ENCODE measurements at places on chromosomes 6 and 20. TPM values are rescaled to one million over a fixed set of nuclear protein-coding genes. Genes with fewer than 3 reads are reported as not detected.
A peak's percentile ranks its signal among the peaks of the same experiment; 100 is the strongest.

WFDC13 gene
- total RNA-seq: not detected

ERVFRD-1 gene
- not detected for total RNA-seq

TXLNB gene
- 135 TPM for total RNA-seq

DNA sequence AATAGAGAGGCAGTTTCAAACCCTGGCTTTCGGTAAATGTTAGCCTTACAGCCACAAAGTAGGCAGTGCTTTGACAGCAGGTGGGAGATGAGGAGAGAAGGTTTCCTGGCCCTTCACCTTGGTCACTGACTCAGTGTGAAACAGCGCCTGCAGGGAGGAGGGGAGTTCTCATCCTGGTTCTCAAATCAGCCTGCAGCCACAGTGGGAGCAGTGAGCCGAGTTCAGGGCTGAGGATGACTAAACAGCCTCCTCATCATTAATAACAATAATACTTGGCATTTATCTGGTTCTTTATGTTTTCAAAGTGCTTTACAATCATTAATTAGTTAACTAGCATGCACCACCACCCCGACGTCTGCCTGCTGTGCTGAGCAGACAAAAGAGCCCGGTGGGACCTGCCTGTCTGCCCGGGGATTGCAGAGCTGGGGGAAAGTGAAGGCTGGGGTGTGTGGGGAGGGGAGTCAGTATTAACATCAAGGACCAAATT lies 59.6 kb downstream of the PRDM1 start:
- DNase-seq: no peak

DNA sequence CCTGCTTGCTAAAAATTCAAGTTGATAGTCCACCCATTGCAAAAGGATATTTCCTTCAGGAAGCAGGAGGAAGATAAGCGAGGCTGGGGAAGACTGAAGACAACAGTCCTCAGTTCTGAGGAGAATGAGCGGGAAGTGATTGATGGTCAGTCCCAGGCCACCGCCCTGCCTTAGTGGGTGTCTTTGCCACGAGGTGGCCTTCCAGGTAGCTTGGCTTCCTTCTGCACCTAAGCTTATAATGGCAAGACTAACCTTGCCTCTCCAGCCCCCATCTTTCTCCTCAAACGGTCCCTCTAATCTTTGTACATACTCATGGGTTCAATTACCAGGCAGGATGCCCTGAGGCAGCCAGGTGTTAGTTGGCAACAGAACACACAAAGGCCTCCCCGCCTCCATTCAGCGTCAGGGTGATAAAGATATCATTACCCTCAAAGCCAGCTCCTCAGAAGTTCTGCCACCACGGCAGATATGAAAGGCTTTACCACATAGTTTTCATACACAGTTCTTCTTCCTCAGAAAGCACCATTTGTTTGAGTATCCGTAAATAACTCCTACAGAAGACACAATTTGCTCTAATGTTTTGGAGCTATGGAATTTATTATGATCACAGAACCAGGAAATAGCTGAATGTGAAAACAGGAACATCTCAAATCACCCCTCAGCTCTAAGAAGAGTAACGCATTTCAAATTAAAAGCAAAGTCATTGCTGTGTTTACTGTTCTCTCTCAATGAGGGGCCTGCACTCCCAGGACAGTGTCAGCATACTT lies 249.4 kb downstream of the ATXN1 start:
- DNase-seq: no peak

SYCP2 gene
- 0.94 TPM for total RNA-seq

GRCh38 chr6:107418118-107418517 lies 41.2 kb downstream of the PDSS2 start:
- DNase-seq: no peak

MUC22 gene
- not detected for total RNA-seq

ZNF76 gene
- total RNA-seq: 39.9 TPM

DNA sequence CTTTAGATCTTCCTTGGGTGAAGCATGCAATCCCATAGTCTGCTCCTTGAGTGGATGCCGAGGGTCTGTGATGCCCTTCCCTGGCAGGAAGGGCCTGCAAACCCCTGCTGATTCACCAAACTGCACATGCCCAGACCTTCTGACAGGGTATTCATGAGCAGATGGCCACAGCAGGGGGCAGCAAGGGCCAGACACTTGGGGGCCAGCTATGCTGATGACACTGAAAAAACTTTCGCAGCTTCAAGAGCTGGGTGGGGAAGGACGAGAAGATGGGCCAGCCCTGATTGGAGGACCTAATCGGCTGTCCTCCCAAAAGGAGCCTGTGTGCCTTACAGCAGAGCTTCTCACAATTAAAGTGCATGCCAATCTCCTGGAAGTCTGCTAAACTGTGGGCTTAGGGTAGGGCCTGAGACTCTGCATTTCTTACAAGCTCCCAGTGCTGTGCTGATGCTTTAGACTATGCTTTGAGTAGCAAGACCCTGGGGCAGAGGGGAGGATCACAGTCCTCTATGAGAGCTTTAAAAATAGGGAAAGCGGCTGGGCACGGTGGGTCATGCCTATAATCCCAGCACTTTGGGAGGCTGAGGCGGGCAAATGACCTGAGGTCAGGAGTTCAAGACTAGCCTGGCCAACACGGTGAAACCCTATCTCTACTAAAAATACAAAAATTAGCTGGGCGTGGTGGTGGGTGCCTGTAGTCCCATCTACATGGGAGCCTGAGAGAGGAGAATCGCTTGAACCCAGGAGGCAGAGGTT lies 15.2 kb upstream of the GDAP1L1 start:
- DNase-seq: peak; percentile 33

- DNase-seq: no peak
Measured at GRCh38 chr20:60302875-60303274, 344.7 kb downstream of the CDH26 start.

- no peak for DNase-seq
Measured at GRCh38 chr20:56181583-56181982, 66.9 kb upstream of the MC3R start.

GRCh38 chr20:53642196-53643030 lies 48.8 kb upstream of the ZNF217 start:
- no peak for DNase-seq

- DNase-seq: no peak
Measured at GRCh38 chr6:92779746-92780145, 639.6 kb downstream of the EPHA7 start.

Measured in cardiac septum (tissue), 1 donor.